ENCODE measurements at places on chromosomes 12 and 14.
A peak's percentile ranks its signal among the peaks of the same experiment; 100 is the strongest.

- peak; percentile 34 for DNase-seq
These were observed 211.6 kb downstream of the FBXL14 start for GRCh38 chr12:1382826-1383225.

- DNase-seq = no peak
These were observed 21.2 kb upstream of the MEG3 start for GRCh38 chr14:100804558-100805309.

- DNase-seq = no peak
These were observed 36.2 kb downstream of the GNPTAB start for GRCh38 chr12:101794574-101794973.

DNA sequence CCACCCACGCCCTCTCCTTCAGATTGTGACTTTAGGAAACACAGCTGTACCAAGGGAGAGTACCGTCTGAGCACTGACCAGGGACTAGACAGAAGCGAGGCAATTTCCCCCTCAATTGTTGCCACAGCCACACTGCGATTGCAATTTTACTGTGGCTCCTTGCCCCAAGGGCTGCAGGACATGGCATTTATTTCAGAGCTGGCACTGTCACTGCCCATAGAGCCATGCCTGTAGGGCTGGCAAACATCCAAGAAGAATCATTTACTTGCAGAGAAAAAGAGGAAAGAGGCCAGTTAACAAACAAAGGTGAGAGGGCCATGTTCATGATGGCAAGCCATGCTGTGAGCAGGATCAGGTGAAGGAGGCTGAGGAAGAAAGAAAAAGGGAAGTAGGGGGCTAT lies 129.6 kb downstream of the EMP1 start:
- DNase-seq = no peak

DNA sequence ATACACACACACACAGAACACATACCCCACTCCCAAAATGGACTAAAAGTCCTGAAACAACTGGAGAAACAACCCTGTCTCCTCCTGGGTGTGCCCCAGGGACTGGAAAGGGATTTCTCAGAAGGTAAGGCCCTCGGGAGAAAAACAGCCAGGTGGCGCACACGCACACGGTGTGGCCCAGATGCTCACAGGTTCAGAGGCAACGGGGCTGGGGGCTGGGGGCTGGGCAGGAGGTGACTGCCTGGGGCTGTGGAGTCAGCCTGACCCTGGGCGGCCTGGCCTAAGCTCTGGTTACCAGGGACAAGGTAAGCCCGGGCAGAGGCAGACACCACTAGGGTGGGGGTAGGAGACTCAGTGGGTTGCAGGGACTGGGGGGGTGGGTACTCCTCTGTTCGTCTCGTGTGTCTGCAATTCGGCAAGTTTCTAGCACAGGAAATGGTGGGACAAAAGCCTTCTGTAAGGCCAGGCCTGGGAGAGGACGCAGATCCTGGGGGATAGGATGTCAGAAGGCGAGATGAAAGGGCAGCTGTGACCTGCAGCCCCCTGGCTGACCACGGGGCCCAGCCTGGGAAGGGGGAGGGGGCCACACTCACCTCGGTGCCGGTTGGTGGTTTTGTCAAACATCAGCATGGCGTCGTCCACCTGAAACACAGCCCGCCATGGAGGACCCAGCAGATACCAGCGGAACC lies 10.4 kb downstream of the MSI1 start:
- DNase-seq = peak; percentile 38

- DNase-seq = no peak
These were observed 97.2 kb downstream of the PTPRR start for GRCh38 chr12:70823182-70823976.

GRCh38 chr12:125193376-125194152 lies 128.3 kb downstream of the AACS start:
- DNase-seq = no peak

DNA sequence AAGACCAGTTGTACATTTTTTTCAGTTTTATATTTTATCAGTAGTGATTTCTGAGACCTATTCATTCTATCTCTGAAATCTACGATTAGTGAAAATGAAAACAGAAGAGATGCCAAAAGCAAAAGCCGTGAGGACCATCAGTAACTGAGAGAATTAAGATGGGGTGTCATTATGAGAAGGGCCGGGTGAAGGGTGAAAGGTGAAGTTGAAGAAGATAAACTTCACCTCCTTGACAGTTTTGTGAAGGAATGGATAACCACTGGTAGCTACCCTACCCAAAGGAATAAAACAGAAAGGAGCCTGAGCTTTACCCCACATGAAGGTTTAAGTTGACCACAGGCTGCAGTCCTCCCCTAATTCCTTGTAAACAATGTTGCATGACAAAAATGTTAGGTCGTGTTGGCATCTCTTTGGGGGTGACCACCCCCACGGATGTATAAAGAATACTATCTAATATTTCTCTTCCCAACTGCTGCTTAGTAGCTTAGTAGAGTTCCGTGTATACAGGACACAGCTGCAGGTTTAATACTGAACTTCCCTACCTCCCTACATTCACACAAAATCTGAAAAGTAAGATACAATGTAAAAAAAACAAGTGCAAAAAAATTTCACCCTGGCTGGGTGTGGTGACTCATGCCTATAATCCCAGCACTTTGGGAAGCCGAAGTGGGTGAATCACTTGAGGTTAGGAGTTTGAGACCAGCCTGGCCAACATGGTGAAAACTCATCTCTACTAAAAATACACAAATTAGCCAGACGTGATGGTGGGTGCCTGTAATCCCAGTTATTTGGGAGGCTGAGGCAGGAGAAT lies 23.9 kb downstream of the GPR19 start:
- no peak for DNase-seq
